ENCODE measurements at places on chromosomes 11 and 22.
A peak's percentile ranks its signal among the peaks of the same experiment; 100 is the strongest.

GRCh38 chr11:130212431-130212961 is 52.9 kb downstream of the ST14 start:
- DNase-seq: no peak

DNA sequence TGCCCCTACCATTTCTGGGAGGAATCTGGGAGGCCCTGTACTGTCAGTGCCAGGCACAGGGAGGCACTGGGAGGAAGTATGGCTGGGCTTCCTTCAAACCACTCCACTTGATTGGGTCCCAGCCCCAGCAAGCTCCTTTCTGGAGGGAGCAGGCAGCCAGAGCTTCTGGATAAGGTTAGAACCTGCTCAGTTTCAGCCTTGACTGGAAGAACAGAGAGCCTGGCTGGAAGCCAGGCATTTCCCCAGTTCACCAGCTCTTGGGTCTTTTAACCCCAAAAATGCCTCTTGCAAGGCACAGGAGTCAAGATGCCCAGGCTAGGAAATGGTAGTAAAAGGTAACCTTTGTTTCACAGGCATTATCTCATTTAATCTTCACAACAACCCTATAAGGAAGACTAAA is 9.0 kb upstream of the KCTD14 start:
- no peak for DNase-seq

GRCh38 chr11:65556470-65557279 is 1.5 kb downstream of the LTBP3 start:
- DNase-seq: no peak

GRCh38 chr11:72782081-72782920 is 11.5 kb downstream of the STARD10 start:
- no peak for DNase-seq

DNA sequence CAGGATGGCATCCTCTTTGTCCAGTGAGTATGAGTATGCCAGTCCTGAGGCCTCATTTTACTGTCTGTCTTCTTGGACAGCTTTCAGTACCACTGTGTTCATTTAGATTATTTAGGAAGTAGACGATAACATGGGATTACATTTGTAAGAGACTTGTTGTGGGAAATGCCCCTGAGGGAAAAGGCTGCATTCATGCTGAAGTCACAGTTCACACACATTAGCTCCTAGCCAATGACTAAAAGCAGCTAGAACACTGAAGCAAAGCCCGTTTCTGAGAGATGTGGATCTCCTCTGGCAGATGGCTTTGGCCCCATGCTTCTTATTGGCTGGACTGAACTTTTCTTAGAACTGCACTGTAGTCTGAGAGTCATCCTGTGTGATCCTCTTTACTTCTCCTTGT is 242.4 kb downstream of the FAM76B start:
- DNase-seq: no peak

DNA sequence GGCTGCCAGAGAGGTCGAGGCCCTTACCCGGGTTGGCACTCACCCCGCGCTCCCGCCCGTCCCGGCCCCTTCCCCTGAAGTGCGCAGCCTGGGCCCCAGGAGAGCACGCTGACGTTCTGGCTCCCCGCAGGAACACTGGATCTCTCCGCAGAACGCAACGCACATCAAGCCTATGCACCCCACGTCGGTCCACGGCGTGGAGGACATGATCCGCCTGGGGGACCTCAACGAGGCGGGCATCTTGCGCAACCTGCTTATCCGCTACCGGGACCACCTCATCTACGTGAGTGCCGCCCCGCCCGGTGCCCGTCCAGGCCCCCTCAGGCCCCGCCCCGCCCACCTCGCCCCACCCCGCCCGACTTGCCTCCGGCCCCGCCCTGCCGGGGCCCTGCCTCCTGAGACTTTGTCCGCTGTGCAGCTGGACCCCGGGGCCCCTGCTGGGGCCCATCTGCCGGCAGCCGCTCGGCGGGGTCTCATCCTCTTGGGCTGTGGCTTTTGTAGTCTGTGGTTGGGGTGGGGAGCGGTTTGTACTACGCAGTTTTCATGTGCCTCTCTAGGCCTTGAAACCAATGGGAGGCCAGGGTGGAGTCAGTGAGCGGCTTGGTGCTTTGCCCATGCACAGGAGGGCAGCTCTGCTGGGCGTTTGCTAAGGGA is 19.7 kb downstream of the MYO7A start:
- peak; percentile 22 for DNase-seq

DNA sequence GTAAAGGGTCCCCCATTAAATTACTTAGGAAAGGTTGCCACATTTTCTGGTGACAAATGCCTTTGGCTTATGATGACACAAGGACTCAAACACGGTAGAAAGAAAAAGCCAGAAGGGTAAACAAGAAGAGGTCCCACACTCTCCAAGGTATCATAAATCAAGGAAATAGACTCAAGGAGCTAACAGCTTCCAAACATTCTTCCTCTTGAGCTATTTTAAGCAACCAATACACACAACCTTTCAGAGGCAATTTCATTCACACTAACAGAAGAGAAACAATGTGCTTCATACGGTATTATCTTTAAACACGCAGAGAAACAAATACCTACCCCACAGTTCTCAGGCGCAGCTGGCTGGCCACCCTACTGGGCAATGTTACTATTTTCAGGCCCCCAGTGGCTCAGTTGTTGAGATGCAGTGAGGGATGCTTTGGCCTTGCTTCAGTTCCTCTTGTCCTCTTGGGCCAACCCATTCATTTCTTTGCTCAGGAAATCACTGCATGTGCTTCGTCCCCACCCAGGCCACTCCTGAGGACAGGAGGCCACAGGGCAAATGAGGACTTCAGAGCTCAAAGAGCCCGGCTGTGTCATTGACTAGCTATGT is 15.8 kb downstream of the ABTB2 start:
- no peak for DNase-seq

- no peak for DNase-seq
Measured at GRCh38 chr11:10669258-10670033, 24.1 kb downstream of the IRAG1 start.

GRCh38 chr11:117907276-117908108 is 21.7 kb downstream of the TMPRSS13 start:
- peak; percentile 63 for DNase-seq

- DNase-seq: no peak
Measured at GRCh38 chr11:128530118-128531074, 57.0 kb downstream of the ETS1 start.

DNA sequence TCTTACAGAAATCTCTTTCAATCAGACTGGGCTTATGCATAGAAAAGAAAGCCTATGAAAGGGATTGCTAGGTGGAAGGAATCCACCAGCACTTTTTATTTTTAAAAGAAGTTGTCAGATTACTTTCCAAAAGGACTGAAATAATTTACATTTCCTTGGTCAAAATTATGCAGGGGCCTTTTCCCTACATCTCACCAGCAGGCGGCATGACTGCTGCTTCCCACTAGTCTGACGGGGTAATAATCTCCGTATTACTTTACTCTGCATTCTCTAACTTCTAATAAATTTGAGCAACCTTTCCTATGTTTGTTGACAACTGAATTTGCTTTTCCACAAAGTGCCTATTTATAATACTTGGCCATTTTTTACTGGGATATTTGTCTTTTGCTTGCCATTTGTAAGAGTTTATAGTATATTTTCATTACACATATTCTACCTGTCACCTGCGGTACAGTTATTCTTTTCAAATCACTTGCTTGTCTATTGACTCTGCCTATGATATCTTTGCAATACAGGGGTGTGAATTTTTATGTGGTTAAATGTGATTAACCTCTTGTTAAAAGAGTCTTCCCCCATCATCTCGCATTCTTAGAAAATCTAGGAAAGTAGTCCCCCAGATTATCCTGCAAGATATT is 51.9 kb upstream of the USP47 start:
- no peak for DNase-seq

- no peak for DNase-seq
Measured at GRCh38 chr11:35359321-35360054, 59.9 kb downstream of the SLC1A2 start.

DNA sequence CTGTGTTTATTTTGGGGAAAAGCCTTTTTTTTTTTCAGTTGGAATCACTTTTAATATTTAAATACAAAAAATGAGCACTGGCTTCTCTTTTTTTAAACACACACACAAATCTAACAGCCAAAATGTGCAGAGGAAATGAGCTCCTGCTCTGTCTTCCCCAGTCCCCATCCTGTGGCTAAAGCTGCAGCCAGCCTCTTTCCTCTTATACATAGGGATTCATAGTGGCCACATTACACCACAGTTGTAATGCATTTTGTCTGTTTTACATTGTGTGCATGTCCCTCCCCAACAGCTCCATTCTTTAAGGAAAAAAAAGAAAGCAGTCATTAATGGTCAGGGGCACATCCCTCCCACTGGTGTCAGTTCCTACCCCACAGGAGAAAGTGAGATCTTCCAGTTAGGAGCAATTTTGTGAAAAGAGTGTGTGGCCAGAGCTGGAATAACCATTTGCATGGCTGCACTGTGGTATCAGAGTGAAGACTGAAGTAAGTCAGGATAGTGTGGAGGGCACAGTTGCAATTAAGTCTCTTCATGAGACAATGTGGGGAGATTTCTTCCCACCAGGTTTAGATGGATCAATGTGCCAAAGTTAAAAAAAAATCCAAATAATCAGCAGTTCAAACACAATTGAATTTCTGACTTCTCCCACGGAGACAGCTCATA is 220.6 kb downstream of the TMEM135 start:
- no peak for DNase-seq

DNA sequence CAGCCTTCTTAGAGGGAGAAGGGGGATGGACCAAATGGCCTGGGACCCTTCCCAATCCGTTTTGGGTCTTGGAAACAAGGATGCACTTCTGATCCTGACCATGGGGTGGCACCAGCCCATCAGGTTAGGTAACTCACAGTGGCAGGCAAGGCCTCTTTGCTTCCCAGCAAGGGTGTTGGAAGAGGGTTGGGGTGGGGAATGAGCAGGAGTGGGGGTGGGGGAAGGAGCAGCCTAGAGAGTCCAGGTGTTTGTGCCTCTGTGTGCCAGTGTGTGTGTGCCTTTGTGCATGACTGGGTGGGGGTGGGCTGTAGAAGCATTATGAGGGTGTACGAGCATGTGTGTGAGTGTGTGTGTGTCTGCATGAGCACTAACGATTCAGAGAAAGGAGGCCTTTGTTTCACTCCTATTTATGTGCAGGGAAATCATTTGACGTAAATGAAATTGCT is 213.1 kb downstream of the INSC start:
- DNase-seq: no peak

DNA sequence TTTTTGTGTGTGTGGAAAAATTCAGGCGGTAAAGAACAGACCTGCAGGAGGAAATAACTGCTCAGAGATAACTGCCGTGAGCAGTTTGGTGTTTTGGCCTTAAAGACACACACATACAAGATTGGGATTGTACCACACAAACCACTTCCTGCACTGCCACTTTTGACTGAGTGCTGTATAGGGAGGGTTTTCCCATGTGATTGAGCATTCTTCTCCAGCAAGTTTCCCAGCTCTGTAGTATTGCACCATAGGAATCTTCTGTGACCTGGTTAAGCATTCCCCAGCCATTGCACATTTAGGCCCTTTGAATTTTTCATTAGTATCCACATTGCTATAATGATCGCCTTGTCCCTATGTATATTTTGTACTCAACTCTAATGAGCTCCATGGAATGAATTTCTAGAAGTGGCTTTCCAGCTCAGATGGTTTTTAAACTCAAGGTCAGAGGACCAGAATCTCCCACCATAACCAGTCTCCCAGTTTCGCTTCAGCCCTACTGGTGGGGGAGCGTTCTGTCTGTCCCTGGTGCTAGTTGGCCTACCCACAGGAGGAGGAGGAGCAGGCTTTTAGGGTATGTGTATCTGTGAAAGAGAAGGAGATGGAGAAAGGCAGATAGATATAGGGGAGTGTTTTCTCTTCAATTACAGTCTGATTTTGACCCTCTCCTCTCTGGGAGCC is 9.3 kb downstream of the CD82 start:
- peak; percentile 38 for DNase-seq

GRCh38 chr11:69868006-69868810 is 49.0 kb upstream of the FGF3 start:
- DNase-seq: no peak

GRCh38 chr11:72897506-72897905 is 83.3 kb downstream of the ATG16L2 start:
- DNase-seq: no peak

GRCh38 chr11:85590848-85591483 is 36.2 kb downstream of the DLG2 start:
- DNase-seq: no peak

DNA sequence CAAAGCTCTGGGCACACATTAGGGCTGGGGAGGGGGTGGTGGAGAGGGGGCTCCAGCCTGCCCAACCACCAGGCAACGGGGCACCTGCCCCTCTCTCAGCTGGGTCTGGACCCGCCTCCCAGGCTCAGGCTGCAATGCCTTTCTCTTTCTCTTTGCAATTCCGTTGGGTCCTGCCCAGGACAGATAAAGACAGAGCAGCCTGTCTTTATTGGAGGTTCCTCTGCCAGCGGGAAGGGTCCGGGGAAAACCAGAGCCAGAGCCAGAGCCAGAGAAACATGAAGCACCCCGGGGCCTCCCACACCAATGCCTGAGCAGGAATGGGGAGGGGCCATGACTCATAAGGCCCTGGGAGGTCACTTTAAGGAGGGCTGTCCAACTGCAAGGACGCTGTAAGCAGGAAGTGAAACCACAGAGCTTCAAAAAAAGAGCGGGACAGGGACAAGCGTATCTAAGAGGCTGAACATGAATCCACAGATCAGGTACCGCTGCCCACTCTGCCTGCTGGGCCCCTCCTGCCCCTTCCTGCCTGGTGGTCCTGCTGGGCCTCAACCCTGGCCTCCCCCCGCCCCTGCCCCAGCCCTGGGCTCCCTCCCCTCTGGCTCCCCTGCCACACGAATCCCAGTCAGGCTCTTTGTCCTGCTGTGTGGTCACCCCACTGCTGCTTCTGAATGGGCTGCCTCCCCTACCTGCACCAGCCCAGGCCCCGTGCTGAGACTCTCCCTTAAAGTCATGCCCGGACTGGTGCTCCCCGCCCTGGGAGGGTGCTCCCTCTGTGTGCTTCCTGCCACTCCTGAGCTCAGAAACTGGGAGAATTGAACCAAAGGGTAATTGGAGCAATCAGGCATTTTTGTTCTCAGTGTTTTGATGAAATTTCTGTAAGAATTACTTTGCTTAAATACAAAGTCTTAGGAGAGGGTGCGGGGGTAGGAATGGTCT is at the start of gene APOBEC3B:
APOBEC3B (plus strand) TSS at position 356 of the 936 bp plus-strand sequence; CDS start at position 463, 107 bp downstream.
- peak; percentile 65 for DNase-seq

GRCh38 chr11:66639066-66639813 is 737 bp downstream of the RBM4 start:
- DNase-seq: no peak

All from stimulated activated CD8-positive, alpha-beta memory T cell treated with anti-CD3 and anti-CD28 coated beads, Interleukin-7, amount 100 ng/mL, for 4 hours (primary cell).